ENCODE measurements at places on chromosomes 6 and 20.

DNA sequence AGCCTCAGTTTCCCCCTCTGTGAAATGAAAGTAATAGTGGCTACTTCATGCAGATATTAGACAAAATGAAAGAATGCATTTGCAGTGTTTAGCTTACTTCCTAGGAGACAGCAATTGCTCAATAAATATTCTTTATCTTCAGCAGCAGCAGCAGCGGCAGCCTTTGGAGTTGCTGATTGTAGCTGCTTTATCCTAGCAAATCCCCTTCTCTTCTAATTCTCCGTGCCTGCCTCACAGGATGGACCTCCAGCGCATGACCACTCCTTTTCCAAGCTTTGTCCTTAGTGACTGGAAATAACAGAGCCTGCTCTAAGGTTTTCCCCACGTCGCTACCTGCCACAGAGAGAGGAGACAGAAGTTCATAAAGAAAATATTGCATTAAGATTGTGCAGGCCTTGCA lies 279.8 kb downstream of the TSHZ2 start:
- no peak for DNase-seq

DNA sequence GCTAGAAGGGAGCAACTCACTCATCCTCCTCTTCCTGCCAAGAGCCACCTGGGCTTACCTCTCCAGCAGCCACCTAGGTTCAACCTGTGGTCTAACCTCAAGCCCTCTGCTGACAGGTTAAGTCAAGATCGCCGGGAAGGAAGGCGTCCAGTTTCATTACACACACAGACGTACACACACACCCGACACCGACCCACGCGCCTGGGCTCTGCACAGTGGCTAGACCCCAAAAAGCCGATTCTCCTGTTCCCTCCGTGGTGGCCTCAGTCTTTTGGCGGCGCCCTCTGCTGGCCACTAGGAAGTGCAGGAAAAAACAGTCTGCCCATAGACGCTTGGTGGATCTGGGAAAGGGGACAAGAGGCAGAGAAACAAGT lies 52.8 kb downstream of the MRPL14 start:
- DNase-seq = no peak

GRCh38 chr6:163298079-163298830 lies 116.3 kb upstream of the QKI start:
- DNase-seq = no peak

GRCh38 chr6:50817646-50817950 lies 1.1 kb upstream of the TFAP2B start:
- no peak for DNase-seq

GRCh38 chr6:35317483-35318195 lies 20.0 kb downstream of the DEF6 start:
- DNase-seq = no peak
